ENCODE measurements at places on chromosomes 11 and 22. TPM values are rescaled to one million over a fixed set of nuclear protein-coding genes. Genes with fewer than 3 reads are reported as not detected.

GRCh38 chr11:91303749-91304148, 920.9 kb upstream of the FAT3 start:
- no peak for DNase-seq

GRCh38 chr11:19441288-19441687, 200.5 kb upstream of the E2F8 start:
- no peak for DNase-seq

DNA sequence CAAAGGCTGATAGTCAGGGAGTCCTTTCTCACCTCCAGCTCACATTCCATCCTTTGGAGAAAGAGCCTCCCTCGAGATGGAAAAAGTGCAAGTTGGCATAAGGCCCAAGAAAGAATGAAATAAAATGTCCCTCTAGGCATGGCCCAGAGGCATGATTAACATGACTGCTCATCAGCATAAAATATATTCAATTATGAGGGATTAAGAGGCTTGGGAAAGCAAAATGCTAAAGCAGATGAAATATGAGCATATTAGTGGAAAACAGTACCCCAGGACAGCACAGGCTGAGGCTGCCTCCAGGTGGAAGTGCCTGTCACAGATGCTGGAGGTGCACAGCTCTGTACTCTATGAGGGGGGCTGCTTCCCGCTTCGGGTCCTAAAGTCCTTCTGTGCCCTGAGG, 347.8 kb upstream of the PLET1 start:
- no peak for DNase-seq

DNA sequence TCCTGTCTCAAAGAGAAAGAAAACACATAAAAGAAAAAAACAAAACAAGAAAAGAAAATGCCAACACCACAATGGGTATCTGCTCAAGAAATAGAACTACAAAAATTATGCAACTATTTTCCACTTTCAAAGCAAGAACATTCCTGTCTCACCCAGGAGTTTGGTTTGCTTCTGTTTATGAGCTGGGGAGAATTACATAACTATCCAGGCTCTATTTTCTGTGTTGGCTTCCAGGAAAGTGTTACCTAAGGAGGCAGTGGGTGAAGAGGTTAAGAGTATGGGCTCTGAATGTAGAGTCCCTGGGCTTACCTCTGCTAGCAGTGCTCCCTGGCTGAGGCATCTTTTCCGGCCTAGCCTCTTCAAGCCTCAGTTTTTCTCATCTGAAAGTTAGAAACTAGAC, 426.7 kb downstream of the MIAT start:
- no peak for DNase-seq

DNA sequence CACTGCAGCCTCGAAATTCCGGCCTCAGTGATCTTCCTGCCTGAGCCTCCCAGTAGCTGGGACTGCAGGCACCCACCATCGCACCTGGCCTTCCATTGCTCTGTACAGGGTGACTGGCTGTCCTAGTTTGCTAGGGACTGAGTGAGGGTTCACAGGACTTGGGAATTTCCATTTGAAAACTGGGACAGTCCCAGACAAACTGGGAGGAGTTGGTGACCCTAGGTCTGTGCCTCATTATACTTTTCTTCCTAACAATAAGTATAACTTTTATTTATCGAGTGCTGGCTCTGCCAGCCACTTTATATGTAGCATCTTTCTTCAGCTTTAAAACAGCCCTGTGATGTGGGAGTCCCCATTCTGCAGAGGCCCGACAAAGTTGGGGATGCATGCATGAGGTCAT, 25.5 kb downstream of the TCP11L1 start:
- no peak for DNase-seq

GRCh38 chr11:59429924-59430516, 3.8 kb upstream of the OR5A2 start:
- no peak for DNase-seq

DNA sequence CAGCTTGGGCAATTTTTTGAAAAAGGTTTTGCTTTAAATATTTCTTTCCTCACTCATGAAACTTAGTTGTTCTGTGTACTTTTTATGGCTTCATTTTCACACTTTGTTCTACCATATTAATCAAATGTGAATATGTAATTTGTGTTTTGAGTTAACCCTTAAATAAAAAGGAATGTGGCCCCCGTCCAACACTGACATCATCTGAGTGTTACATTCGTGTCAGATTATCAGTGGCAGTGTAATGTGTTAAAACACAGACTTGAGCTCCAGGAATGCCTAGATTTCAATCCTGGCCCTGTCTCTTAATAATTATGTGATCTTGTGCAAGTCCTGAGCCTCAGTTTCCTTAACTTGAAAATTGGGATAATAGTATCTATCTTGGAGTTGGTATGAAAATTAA, 5.6 kb downstream of the RTN3 start:
- DNase-seq: no peak

DNA sequence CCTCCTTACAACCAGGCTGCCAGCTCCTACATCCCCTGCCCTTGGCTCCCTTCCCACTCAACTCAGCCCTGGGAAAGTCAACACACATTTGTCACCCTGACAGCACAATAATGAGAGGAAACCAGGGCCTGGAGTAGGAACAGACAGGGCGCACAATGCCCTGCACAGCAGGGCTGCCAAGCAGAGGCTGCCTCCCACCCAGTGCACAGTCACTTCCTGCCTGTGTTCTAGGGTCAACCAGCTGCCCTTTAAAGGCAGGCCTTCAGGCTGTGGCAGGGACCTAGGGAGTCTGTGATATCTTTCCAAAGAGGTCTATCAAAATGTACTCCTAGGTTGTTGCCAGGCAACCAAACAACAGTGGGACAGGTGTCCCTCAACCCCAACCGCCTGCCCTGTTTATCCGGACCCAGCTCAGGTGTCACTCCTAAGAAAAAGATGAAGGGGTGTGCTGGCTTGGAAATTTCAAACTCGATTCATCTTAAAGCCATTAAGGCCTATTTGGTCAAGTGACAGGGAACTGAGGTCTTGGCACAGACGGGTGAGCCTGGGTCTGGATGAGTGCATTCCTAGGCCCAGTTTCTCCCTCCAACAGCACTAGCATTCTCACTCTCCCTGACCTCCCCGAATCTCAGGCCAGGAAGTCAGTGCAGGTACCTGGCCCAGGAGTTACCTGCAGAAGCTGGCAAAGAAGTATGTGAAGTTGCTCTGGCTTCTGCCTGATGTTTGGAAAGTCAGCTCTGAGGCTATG, 110.3 kb upstream of the PITPNB start:
- peak; percentile 41 for DNase-seq

DNA sequence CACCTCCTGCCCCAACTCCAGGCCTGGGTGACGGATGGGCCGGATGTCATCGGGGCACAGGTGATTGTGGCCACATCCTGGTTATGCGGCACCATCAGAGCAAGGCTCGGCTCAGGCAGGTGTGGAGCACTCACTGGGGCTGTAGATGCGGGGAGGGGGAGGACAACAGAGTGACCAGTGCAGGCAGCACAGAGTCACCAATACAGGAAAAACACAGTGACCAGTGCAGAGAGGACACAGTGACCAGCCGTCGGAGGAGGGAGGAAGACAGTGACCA, 209.1 kb downstream of the BRD1 start:
- DNase-seq: no peak

- DNase-seq: peak; percentile 74
Observed at GRCh38 chr22:39236321-39237317, 8.2 kb downstream of the PDGFB start.

GRCh38 chr22:40310081-40310767, 36.1 kb upstream of the ADSL start:
- no peak for DNase-seq

DNA sequence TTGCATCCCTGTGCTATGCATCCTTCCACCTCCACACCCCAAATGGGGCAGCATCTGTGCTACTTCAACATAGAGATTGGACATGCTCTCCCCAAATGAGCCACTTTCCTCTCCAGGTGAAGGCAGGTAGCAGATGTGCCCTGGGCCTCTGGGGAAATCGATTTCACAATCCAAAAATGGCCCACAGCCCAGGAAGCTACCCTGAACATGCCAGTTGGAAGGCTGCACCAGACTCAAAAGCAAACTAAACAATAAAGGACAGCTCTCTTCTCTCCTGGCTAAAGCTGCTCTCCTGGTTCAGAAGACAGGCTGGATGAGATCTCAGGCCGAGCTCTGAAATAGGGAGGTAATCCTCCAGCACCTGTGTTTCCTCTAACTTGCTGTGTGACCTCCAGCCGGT, 19.7 kb downstream of the ISX start:
- no peak for DNase-seq

DNA sequence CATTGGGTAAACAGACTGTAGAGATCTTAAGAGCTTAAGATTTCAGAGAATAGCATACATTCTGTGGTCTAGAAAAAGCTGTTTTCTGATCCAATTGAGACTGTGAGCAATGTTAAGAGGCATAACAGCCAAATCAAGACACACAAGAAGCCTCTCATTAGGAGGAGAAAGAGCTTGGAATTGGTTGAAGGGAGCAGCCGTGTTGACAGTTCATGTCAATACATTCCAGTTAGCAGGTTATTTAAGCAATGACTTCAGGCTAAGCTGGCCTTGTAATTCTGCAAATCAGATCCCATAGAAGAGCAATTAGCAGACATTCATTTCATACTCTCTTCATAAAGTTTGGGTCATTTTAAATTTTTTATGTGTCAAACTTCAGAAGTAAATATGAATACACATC, 50.9 kb downstream of the ETS1 start:
- no peak for DNase-seq

DNA sequence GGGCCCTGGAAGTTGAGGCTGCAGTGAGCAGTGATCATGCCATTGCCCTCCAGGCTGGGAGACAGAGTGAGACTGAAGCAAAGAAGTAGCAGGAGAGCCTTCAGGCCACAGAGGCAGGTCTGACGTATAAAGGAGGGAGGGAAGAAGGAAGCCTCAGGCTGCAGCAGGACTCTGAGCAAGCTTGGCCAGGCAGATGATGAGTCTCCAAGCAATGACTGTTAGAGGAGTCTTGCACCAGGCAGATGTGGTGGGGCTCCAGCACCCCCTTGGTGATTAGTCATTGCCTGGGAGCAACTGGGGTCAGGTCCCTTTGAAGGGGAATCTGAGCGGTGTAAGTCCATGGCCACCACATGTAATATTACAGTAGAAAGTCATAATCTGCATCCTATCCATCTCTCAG, 36.6 kb upstream of the NFAM1 start:
- DNase-seq: no peak

GRCh38 chr11:63939397-63939891, 642 bp downstream of the NAA40 start:
- DNase-seq: no peak

- peak; percentile 68 for DNase-seq
Observed at GRCh38 chr22:19880786-19881569, 26.3 kb upstream of the GNB1L start.

- DNase-seq: no peak
Observed at GRCh38 chr22:49427941-49428340, 399.7 kb downstream of the BRD1 start.

- DNase-seq: no peak
Observed at GRCh38 chr11:111408789-111409727, 30.0 kb upstream of the POU2AF1 start.

DNA sequence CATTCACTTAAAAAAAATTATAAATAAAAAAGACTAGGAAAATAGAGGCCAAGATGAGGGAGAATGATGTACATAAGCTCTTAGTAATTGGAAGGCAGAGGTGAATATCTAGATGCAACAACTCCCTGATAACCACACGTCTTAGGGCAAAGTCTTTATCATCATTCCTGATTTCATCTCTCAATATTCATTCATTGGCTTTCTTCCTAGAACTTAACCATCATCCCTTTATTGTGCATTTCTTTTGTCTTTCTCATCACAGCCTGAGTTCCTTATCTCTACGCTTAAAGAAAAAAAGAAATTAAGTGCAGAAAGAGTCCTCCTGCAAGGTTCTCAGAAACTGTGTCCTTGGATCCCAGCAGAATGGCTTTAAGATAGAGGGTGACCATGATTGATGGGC, 23.2 kb upstream of the FLI1 start:
- DNase-seq: no peak

DNA sequence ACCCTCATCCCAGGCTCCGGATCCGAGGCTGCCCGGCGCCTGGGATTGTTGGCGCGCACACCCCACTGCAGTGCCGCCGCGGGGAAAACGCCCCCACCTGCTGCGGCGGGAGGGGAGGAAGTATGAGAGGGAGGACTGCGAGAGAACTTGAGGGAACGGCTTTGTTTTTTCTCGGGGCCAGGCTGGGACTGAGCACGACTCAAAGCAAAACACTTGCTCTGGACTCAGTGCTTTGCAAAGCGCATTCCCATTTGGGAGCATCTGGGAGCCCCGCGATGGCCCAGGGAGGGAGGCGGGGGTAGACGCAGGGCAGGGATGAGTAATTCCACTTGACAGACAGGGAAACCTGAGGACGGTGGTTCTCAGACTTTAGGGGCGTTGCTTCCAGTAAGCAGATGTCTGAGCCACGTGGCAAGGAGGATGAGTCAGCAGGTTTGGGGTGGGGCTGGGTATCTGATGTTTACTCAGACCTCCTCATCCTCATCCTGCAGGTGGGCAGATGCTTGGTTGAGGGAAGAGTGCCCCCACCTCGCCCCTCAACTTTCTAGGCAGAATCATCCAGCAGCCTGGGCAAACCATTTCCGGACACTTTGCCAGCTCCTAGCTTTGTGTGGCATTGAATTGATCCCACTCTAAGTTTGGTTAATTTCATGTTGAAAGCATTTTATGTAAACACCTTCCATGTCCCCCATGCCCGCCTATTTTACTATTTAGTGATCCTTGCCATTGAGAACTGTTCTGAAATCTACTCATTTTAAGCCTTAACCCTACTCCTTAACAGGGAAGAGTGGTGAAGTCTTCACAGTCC, 1.5 kb downstream of the MIAT start:
- peak; percentile 71 for DNase-seq

DNA sequence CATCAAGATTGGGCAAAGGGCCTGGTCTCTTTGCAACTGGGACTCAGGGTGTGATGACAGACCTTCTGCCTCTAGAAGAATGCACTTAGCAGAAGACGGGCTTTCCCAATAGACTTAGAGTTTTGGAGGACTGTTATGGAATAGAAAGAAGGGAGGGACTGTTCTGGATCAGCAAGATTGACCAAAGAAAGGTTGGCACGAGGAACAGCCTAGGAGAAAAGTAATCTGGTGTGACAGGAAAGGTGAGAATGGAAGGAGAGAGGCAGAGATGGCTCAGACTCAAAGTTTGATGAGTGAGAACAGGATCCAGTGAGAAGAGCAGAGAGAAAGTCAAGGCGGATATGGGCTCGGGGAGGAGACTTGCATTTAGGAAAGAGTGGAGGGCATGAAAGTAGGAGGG, 23.0 kb upstream of the TMEM45B start:
- DNase-seq: no peak

DNA sequence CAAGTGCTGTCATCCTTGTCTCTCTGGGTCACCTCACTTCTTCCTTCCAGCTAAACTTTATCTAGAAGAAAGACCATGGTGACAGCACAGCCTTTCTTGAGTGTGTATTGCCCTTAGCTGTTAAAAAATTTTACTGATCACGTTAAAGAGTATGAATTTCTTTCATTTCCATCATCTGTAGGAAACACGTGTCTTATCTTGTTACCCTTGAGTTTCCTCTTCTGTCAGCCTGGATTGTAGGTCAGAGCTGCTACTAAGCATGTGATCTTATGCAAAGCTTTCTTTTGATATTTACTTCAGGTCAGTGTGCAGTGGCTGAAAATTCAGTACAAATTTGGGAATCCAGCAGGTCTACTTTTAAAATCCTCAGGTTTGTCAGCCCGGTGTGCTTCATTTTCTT, 512.2 kb upstream of the ARHGAP42 start:
- DNase-seq: no peak

FAM83F gene
- polyA plus RNA-seq: 0.01 TPM

P2RY6 gene
- polyA plus RNA-seq: 1.2 TPM

CDC42BPG gene
- polyA plus RNA-seq: 0.06 TPM

TPBGL gene
- not detected for polyA plus RNA-seq

C11orf42 gene
- polyA plus RNA-seq: not detected

PTPRCAP gene
- polyA plus RNA-seq: 0.65 TPM

YDJC gene
- polyA plus RNA-seq: 4.0 TPM

ARHGAP8 gene
- not detected for polyA plus RNA-seq

SLC22A9 gene
- polyA plus RNA-seq: not detected

HEPHL1 gene
- not detected for polyA plus RNA-seq

MUC5AC gene
- polyA plus RNA-seq: not detected

FOLH1 gene
- polyA plus RNA-seq: 0.17 TPM
